Right renal cortex interstitium (tissue), 3 donors: ENCODE measurements at places on chromosomes 12 and 14.

GRCh38 chr12:109815757-109816617, 17.2 kb downstream of the TRPV4 start:
- DNase-seq, result no peak

DNA sequence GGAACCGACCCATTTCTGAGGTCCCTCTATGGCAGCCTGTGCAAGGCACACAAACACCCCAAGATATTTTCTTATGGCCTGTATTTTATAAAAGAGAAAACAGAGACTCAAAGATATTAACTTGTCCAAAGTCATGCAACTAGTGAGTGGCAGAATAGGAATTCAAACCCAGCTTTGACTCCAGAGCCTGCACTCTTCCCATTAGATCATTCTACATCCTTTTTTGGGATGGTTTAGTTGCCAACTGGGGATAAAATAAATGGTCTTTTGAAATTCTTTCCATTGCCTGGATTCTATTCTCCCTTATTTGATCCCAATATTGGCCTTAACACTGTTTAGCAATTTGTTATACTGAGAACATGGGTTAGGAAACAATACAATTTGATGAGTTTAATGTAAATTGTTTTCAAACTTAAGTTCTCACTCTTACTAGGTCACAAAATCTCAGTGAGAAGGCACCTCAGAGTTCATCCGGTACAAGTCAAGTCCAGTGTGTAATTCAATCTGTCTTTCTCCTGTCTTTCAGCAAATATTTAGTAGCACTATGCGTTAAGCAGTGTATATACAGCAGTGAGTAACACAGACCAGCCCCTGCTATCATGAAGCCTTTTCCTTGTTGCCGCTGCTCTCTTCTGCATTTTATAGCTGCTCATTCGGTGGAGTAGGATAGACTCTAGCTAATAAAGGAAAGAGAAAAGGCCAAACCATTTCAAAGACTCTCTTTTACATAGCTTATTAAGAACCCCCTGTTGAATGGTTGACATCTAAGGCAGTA, 162.1 kb upstream of the IFNG-AS1 start:
- DNase-seq, result no peak

DNA sequence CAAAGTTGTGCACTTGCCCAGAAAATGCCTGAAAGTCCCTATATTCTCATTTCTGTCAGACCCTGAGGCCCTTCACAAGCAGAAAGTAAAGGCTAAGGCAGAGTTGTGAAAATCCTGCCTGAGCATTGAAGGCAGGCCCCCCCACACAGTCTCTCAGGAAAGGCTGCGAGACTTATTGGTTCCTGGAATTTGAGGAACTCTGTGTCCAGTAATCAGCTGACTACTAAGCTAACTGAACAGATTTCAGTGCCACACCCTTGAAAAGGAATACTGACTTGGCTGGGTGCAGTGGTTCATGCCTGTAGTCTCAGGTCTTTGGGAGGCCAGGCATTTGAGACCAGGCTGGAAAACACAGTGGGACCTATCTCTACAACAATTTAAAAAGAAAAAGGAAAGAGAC, 21.1 kb upstream of the PPP2R5E start:
- no peak for DNase-seq

DNA sequence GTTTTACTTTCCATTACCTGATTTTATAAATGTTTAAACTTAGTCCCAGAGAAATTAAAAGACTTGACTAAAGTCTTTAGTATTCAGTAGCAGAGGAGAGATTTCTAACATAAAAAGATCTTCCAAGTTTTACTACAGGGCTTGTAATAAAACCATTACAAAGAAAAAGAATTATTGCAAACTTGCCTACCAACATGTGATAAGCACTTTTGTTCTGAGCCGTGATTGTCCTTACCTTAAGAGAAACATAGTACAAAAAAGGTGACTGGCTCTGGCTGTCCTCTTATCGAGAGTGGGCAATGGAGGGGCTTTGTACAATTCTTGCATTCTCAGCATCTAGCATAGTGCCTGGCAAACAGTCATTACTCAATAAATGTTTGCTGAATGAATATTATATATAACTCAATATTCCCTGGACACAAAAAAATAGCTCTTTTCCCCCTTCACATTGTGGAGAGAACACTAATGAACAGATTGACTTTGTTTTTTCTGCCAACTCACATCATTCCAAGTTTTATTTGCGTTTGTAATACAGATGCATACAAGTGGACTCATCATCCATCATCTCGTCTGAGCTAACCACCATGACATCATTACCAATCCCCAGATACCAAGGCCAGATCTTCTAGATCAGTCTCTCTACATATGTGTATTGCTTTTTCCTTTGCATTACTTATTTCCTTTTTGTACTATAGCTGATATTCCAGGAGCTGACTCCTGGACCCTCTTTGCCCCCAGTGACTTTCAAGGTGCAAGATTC, 192.8 kb upstream of the EEA1 start:
- no peak for DNase-seq

- no peak for DNase-seq
These were observed 181.7 kb downstream of the ADAMTS20 start for GRCh38 chr12:43370263-43370662.

DNA sequence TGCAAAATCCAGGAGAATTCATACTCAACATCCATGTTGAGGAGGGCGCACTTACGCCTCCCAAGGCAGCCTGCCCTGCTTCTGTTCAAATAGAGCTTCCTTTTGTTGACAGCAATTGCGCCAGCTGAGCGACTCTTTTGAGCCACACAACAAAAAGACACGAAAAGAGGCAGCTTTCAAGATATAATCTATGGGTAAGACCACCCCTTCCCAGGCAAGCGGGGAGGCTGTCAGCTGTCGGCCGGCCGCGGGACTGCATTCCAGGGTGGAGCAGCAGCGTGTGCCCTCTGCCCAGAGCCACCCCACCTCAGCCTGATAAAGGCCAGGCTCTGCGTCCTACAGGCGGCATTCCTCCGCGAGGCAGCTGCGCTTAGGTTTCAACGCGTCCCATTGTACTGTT, 15.8 kb upstream of the STAB2 start:
- no peak for DNase-seq

- no peak for DNase-seq
These were observed 233.6 kb downstream of the BCL11B start for GRCh38 chr14:99038431-99038820.

DNA sequence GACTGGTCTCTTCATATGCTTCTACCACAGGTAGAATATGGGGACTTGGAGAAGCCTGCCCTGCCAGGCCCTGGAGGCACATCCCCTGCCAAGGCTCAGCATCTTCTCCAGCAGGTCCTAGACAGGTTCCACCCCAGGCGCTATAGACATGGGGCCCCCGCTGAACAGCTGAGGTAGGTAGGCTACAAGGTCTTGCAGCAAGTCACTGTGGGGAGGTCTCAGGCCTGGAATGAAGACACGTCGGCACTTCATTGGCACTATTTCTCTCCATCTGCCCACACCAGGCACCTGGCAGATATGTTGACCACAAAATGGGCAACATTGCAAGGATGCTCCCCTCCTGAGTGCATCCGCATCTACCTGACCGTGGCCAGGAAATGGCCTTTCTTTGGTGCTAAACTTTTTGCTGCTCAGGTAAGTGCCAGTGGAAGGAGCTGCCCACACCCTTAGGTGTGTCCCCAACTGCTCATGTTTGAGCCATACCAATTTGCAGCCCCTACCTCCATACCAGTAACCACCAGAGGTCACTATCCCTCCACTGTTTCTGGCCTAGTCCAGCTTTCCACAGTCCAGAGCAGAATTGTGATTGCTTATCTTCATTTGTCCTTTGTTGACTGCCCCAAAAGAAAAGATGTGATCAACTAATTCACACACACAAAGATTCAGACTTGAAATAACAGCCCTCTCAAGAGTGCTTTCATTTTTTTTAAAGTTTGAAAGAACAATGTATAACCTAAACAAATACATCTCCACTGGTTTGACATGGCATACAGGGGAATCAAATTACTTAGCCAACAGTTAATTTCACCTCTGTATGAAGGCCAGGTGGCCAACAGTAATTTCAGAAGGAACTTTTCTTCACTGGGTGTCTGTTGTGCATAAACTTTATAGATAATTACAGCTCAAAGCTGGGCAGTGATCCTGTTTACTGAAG, 16.1 kb downstream of the PIGH start:
- DNase-seq, result no peak

DNA sequence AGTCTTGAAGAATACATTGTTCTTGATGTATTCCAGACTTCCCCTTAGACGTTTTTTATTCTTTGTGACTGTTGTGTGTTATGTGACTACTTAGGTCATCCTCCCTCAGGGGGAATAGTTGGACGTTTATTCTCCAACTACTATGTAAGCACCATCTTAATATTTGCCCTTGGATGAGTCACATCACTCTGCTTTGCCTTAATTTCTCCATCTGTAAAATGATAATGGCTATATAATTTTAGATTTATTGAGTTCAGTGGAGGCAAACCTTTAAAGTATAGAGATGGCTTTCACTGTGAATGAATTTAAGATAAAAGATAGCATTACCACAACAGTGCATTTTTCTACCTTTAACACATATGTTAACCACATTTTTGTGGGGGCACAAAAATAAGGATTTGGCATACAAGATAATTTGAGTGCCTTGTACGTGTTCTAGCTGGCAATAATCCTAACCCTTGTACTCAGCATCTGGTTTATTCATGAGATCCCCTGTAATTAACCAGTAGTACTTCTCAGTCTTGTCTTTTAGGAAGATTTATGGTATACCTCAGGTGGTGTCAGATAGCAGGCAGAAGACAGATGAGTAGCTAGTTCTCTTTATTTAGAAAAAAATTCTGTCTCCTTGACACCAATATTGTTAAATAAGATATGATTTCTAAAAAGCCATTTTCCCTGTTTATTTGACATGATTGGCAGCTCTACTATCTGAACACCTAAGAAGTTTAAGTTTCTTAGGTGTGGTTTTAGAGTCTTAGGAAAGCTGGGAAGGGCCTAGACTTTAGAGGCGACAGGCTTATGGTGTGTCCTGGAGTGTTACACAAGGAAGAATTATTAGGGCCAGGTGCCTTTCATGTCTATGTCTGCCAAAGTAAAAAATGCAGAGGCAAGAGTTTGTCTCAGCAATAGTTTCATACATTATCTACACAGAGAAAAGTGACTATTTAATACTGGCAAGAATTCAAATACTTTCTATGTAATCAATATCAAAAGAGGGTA, 152.3 kb downstream of the RAD51B start:
- no peak for DNase-seq

- no peak for DNase-seq
These were observed 14.1 kb downstream of the PLCZ1 start for GRCh38 chr12:18723752-18724151.

- no peak for DNase-seq
These were observed 1.8 kb upstream of the MED6 start for GRCh38 chr14:70602254-70602653.

DNA sequence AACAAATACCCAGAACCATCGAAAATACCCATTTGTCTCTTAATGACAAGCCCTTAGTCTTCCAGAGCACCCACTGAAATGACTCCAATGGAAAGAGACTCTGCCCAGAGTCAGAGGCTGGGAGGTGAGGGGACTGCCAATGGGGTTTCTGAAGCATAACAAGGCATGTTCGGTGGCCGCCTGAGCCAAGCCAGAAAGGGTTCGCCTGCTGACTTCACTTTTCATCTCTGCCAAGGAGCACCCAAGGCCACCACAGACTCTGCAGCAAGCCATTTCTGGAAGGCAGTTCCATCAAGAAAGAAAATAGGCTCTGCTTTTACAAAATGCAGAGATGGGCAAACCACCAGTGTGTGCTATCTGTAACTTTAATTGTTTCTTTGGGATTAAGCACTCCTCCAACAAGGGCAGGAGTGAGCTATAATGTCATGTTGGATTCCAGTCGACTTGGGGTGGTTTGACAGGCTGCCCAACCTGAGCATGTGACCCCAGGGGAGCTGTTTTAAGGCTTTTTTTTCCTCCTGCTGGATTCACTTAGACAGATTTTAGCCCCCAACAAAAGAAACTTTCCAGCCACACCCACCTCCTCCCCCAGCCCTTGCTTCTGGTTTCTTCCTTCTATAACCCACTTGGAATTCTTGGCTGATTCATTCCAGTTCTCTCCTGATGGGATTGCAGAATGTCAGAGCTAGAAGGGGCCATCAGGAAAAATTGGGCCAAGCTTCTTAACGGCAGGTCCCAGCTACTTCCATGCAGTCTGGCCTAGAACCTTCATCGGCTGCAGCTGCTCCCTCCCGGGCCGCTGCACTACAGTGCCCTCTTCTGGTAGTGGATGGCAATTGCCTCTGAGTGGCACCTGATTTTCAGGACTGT, 24.1 kb downstream of the CKAP4 start:
- no peak for DNase-seq

- DNase-seq, result no peak
These were observed 91.3 kb upstream of the PLEKHA5 start for GRCh38 chr12:19038209-19038608.

- DNase-seq, result no peak
These were observed 186.2 kb downstream of the NRXN3 start for GRCh38 chr14:78356391-78356790.

- no peak for DNase-seq
These were observed 4.5 kb downstream of the FICD start for GRCh38 chr12:108519558-108519957.

GRCh38 chr12:846421-846820, 94.0 kb downstream of the WNK1 start:
- DNase-seq, result peak; percentile 10

DNA sequence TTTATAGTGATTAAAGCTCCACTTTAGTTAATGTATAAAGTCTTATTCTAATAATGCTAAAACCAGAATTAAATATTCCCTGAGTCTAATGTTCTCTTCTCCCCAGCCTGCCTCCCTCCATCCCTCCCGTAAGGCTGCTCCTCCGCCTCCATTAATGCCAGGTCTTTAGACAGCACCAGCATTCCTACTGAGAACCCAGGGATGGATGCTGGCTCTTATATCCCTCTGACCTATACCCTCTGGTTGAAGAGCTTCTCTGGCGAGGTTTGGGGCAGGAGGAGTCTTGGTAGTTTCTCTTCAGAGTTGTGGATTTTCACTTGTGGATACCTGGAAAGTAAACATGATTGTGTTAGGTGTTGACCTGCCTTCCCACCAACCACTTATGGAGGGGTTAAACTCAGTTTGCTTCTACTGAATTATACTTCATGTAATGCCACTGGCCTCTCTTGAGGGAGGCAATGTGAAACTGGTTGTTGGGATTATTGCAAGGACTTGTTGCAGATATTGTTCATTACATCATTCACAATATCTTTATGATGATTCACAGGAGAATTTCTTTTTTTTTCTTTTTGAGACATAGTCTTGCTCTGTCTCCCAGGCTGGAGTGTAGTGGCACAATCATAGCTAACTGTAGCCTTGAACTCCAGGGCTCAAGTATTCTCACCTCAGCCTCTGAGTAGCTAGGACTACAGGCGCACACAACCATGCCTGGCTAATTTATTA, 11.1 kb upstream of the SMAGP start:
- no peak for DNase-seq

GRCh38 chr12:13250416-13250815, 53.9 kb downstream of the EMP1 start:
- DNase-seq, result no peak
